MV-4-11 (cell line): ENCODE measurements at places on chromosomes 4 and X.
A peak's percentile ranks its signal among the peaks of the same experiment; 100 is the strongest.

DNA sequence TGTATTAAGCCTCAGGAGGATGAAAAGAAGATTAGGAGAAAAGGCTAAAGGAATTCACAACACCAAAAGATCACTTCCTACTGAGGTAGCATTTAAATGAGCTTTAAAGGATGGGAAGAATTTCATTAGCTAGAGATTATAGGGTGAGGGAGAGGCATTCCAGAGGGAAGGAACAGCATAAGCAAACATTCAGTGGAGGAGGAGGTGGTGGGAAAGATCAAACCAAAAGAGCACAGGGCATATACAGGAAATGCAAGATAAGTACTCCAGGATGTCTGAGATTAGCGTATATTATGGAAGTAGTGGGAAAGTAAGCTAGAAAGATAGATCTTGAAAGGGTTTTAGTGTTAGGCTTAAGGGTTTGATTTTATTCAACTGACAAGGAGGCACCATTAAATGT is 84.8 kb downstream of the COL4A6 start:
- DNase-seq = no peak

GRCh38 chrX:18016941-18017340 is 155.8 kb upstream of the RAI2 start:
- DNase-seq = no peak

DNA sequence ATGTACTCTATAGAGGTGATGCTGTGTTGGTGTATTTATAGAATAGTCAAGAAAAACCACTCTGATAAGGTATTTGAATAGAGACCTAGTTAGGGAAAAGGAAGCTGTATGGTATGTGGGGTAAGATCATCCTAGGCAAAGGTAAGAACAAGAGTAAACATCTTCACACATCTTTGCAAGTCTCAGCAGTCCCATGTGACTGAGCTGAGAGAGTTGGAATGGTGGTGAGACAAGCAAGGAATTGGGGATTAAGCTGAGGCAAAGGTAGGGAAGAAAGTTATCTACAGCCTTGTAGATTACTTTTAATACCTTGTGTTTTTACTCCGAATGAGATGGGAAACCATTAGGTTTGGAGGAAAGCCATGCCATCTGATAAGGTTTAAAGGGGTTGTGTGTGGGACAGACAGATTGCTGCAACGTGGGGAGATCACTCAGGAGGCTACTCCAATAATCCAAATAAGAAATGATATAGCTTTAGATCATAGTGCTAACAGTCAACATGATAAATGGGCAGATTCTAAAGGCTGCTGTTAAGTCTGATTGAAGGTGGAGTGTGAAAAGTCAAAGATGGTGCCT is 31.7 kb upstream of the MANBA start:
- no peak for DNase-seq

DNA sequence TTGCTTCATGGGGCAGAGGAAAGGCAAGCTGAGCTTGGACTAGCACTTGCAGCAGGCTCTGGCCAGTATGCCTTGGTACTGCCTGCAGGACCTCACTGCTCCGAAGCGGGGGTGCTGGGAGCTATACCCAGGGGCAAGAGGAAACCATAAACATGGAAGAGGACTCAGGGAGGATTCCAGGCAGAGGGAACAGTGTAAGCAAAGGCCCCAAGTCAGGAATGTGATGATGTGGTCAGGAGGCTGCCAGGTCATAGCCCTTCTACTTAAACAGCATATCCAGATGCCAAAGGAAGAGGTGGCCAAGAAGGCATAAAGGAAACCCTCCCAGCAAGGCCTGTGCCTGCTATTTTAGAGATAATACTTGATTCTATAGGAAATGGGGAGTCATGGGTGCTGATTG is 31.1 kb downstream of the RAB40AL start:
- no peak for DNase-seq

DNA sequence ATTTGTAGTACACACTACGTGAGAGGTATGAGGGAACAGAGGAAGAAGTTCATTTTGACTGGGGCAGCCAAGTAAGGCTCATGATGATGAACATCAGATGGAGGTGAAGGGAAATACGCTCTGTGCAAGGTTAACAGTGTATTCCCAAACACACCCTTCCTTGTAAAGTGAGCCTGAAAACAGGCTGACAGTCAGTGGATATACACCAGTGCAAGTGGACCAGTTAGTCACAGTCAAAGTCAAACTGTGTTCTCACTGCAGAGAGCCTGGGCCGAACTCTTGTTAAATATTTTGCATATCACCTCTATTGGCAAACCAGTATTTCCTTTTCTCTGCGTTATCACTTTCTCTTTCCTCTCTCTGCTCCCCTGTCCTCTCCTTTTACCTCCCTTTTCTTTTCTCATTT is 23.4 kb upstream of the RHOH start:
- no peak for DNase-seq

GRCh38 chr4:25859429-25860148 is 3.2 kb downstream of the SEL1L3 start:
- DNase-seq = peak; percentile 40

DNA sequence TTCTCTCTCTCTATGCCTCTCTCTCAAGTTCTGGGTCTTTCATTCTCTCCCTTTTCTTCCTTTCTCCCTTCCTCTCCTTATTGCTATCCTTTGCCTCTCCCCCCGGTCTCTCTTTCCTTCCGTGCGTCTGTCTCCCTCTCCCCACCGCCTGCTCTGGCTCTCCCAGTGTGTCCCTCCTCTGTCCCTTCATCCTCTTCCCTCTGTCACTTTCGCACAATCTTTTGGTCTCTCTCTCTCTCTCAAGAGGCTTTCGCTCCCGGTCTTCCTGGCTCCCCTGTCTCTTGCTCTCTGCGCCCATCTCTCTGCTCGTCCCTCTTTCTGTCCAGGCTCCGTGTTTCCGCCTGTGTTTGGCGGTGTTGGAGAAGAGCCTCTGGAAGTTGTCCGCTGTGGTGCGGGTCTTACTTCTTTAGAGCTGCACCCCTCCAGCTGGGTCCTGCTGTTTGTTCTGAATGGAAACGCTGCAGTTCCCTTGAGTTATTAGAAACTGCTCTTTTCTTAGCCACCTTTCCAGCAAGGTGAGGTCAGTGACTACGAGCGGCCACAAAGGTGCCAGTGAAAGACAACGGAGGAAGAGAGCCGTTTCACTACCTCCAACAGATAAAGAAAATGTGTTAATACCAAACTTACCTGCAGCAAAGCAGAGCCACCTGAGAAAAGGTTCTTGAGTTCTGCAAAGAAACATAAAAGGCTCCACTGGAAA is 1.1 kb downstream of the BMPR1B start:
- no peak for DNase-seq

DNA sequence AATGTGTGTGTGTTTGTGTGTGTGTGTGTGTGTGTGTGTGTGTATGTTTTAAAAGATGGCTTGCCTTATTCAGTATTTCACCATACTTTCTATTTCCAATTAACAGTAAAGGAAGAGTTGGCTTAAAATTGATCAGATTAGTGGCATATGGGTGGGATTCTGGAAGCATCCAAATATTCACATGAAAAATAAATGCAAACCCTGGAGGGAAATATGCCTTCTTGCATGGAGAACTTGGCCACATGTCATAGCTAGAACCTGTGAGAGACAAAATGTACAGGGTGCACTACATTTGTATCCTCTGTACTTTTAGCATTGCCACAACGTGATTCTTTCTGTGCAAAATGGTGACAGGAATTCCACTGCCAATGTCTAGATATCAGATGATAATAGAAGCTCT is 589.6 kb downstream of the ZNF674 start:
- DNase-seq = no peak

DNA sequence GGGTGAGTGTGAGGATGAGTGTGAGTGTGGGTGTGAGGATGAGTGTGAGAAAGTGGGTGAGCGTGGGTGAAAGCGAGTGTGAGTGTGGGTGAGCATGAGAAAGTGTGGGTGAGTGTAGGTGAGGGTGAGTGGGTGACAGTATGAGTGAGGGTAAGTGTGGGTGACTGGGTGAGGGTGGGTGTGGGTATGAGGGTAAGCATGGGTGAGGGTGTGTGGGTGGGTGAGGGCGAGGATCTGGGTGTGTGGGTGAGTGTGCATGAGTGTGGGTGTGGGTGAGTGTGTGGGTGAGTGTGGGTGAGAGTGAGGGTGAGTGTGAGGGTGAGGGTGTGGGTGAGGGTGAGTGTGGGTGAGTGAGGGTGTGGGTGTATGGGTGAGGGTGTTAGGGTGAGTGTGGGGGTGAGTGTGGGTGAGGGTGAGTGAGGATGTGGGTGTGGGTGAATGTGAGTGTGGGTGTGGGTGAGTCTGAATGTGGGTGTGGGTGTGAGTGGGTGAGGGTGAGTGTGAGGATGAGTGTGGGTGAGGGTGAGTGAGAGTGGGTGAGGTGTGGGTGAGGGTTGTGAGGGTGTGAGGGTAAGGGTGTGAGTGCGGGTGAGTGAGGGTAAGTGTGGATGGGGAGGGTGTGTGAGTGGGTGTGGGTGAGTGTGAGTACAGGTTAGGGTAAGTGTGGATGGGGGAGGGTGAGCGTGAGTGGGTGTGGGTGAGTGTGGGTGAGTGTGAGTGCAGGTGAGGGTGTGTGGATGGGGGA is 48.9 kb downstream of the ING2 start:
- DNase-seq = no peak

DNA sequence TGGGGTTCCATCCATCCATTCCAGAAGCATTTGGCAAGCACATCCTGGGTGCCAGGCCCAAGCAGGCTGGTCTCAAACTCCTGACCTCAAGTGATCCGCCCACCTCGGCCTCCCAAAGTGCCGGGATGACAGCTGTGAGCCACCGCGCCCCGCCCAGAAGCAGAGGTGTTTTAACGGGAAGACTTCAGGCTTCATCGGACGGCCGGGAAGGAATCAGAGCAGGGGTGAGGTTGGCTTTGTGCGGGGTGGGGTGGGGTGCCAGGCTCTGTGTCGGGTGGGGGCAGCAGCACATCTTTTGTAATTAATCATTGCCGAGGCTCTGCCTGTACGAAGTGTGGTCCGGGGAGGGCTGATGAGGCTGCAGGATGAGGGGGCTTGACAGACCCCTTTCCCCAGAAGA is 5.1 kb upstream of the SLC25A6 start:
- no peak for DNase-seq

GRCh38 chr4:129322920-129323319 is 227.0 kb downstream of the C4orf33 start:
- no peak for DNase-seq

- no peak for DNase-seq
Observed at GRCh38 chr4:111883557-111883999, 261.7 kb upstream of the FAM241A start.

DNA sequence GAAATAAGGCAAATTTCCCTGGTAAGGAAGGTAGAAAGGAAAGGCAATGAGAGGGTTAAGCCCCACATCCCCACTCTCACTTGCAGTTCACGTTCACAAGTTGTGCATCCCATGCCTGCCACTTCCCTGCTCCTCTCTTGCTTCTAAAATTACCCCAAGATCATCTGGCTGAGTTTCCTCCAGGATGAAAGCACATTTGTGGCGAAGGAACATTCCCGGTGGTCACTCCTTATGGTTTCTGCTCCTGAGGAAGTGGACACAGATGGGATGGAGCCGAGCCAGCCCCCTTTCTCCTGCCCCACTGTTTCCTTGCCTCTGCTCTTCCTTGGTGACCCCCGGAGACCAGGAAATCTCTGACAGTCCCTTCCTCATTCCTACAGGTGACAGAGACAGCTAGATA is 37.5 kb downstream of the SPINK2 start:
- DNase-seq = no peak

- no peak for DNase-seq
Observed at GRCh38 chr4:37794056-37794455, 32.4 kb upstream of the PGM2 start.

DNA sequence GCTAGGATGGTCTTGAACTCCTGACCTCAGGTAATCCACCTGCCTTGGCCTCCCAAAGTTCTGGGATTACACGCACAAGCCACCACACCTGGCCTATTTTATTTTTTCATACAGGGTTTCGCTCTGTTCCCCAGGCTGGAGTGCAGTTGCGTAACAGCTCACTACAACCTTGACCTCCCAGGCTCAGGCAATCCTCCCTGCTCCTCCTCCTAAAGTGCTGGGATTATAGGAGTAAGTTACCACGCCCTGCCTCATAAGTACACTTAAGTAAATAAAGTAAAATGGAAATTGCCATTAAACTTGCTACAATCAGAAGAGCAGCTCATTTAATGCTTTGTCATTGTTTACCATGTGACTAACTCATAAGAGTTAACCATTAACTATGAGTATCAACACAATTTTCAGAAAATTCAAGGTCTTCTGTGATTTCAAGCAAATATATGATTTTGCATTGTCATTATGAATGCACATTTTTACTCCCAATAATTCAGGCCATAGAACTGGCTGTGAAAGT is 12.3 kb downstream of the UGDH start:
- DNase-seq = no peak

DNA sequence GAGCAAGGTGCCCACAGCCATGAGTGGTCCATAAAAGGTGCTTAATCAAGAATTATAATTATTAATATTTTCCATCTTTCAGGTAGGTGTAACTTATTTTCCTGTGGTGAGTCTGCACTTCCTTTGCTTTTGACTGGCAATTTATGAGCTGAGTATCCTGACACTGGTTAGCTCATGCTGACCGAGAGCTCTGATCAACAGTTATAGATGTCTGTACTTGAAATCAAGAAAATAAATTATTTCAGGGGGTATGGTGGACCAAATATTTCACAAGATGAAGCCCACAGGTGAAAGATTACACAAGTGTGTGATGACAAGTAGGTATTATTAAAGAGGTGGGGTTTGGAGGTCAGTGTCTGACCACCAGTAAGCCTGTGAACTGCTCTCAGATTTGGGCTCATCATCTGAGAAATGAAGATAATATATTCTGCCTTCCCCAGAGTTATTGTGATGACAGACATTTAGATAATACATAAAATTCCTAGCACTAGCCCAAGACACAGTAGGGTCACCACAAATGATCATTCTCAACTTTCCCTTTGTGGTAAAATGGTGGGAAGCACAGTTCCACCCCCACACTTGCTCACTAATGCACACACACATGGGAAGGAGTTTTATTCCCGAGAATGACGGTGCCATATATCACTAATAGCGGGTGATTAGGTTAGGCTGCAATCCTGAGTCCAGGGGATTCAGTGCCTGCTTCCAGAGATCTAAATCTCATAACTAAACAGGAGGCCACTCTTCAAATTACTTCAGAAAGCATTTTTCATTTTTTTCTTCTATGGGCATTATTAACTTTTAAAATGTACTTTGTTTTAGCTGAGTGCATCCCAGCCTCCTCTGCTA is 34.0 kb upstream of the PACRGL start:
- no peak for DNase-seq

DNA sequence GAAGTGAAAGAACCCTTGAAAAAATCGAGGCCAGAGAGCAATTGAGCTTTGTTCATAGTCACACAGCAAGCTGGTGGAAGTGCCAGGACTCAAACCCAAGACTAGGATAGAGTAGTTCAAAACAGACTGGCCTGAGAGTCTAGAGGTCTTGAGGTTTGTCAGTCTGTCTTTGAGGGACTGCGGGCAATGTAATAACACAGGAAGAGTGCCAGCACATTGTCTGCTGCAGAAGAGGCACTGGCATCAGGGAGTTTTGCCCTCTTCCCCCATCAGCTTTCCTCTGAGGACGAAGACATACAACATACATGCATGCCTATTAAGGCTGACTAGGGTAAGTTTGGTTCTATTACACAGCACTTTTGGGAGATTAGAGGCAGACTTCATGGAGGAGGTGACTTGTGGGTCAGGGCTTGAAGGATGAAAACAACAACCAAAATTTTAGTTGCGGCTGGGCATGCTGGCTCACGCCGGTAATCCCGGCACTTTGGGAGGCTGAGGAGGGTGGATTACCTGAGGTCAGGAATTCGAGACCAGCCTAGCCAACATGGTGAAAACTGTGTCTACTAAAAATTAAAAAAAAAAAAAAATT is 64.1 kb upstream of the LAS1L start:
- DNase-seq = no peak
